ENCODE measurements at places on chromosomes 5 and 9.

DNA sequence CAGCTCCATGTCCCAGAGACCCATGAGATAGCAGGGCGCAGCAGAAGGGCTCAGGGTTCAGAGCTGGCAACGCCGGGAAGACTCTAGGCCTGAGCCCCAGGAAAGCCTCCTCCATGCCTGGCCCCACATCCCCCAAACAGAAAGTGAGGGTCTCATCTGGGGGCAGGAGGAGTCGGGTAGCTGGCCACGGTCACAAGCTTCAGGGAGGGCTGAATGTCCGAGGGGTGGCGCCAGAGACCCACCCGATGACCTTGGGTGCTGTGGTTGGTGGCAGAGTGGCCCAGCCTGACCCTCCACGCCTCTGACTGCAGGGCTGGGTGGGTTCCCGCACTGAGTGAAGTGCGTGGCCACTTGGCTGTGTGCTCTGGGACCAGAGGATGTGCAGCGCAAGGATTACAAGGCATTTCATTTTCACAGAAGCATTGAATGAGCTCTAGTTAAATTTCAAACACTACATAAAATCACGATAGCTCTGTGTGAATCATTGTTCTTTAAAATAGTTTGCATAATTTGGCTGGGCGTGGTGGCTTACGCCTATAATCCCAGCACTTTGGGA lies 3.0 kb downstream of the C8G start:
- DNase-seq, result peak; percentile 84

- no peak for DNase-seq
Observed at GRCh38 chr9:89502038-89502601, 4.2 kb upstream of the SEMA4D start.

DNA sequence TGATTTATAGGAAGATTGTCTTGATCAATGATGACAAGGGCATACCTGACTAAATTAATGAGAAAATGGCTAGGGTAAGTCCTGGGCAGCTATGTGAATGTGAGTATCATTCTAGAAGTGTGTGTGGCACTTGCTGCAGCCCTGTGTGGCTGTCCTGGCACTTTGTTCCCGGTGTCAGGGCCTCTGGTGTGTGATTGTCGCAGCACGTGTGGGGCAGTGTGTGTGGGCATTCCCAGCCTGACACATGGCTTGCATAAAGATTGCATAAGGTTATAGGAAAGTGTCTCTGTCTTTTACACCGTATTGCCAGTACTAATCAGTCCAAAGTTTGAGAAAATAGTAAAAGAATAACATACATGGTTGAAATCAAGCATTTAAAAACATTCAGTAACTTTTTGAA lies 74.4 kb downstream of the TRIO start:
- DNase-seq, result no peak

DNA sequence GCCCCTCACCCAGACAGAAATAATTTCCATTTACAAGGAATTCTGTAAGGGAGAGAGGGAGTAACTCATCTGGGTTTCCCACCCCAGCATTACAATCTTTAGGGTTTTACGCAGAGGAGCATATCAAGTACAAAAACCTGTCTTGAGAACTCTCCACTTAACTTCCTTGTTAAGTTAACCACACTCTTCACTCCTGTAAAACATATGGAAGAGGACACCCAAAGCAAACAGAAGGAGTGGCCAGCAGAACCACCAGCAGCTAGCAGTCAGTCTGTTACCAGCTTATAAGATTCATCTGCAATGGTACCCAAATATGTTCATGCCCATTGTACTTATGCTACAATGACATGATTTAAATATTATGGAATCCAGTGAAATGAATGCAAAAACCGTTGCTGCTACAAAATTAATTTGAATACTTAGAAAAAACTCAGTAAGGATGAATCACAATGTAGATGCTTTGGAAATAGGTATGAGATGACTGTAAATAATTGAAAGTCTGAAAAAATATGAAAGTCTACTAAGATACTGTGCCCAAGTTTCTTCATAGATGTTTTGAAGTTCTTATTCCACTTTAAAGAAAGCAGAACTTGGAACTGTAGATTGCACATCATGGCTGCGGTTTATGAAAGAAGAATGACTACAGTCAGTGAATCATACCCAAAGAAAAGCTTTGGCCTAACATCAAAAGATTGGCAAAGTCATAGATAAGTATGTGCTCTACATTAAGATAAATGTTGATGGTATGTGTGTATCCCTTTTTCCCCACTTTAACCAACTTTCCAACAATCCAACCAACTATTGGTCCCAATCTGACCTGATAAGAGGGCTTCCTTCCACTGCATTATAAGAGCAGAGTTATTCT lies 233.6 kb downstream of the ACTL7B start:
- DNase-seq, result no peak

DNA sequence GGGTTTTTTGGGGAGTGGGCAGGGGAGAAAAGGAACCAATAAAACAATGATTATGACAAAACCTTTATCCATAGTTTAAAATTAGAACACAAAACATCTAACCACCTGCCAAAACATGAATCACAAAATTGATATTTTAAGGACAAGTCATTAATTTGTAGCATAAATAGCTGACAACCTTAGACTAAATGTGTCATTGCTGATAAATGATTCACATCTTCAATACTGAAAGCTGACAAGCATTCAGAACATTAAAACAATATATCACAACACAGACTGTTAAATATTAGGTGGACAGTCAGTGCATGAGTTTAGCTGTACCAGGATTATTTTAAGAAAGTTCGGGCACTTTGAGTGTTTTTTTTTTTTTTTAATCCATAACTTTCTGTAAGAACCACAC lies 71.5 kb downstream of the NR3C1 start:
- no peak for DNase-seq

DNA sequence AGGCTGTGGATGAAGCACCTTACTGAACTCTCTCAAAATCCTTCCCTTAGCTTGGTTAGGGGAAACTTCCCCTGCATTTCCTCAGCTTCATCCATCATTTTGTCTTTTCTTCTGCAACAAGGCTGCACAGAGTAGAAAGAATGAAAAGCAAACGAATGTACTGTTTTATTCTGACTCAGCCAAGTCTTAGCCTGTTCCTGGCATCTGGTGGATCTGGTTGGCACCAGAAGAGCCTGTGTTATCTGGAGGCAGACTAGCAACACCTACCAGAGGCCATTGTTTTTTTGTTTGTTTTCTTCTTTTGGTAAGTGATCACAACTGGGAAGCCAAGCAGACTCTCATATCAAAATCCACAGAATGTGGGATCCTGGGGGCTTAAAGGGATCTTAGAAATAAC lies 200.7 kb downstream of the FANCC start:
- no peak for DNase-seq

- DNase-seq, result no peak
Observed at GRCh38 chr5:108078345-108078744, 303.6 kb downstream of the FBXL17 start.

- no peak for DNase-seq
Observed at GRCh38 chr9:112445196-112445595, 41.4 kb upstream of the KIAA1958 start.

DNA sequence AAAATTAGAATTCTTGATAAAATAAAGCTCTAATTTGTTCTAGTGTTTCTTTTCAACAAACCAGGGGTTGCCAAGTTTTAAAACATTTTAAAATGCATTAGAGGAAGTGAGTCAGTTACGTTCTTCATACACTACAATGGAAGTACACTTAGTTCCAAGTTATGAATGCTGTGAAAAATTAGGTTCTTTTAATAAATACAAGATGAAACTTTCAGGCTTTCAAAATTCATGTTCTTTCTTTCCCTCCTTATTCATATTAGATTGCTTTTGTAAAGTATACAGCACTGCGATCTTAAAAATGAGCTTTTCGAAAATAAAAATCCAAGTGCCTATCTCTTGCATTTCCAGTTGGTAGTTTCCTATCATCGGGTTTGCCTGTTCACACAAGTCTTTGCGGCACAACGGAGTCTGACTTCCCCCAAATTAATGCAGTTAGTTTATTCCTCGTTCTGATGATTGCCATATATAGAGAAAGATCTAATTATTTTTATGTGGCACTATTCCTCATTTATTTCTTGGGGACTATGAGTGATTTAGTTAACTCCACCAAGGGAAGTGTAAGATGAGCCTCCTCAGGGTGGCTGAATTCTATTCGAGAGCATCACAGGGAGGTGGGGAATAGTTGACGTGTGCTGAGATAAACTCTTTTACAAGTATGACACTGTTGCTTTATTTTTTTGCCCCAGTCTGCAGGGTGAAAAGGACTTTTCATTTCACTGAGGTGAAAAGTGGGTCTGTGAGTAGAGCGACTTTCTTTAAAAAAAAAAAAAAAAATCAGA lies 238.2 kb downstream of the CD180 start:
- no peak for DNase-seq

GRCh38 chr5:146006470-146007190 lies 70.3 kb downstream of the SH3RF2 start:
- no peak for DNase-seq

DNA sequence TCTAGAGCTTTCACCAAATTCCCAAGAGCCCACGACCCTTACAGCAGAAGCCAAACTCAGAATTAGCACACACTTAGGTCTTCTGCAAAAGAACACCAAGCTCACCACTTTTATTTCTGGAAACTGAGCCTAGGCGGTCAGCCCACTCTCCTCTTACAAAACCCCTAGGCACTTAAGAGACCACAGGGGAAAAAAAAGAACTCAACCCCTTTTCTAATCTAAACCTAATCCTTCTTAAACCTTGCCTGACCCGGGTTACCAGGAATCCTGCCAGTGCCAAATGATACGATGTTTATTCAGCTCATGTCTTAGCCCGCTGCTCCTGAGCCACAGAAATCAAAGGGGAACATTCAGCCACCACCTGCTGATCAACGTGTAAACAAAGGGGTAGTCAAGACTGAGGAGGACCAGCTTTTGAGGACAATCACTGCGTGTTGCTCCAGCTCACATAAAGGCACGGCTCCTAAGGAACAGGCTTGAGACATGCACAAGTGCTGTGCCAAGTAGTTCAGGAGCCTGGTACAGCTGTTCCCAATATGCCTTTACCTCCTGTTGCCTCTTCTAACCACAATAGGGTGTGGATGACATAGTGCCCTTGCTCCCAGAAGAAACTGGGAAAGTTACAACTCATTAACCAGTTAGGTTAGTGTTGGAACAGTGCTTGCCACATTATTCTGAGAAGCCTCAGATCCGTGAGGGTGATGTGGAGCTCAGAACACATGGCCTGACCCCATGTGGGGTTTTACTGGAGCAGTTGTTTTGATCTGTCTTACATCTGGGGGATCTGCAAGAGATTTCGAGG lies 49.3 kb downstream of the ZFAND5 start:
- DNase-seq, result peak; percentile 40

GRCh38 chr9:788777-789176 lies 52.7 kb upstream of the DMRT1 start:
- no peak for DNase-seq

GRCh38 chr5:95241161-95241560 lies 43.7 kb downstream of the MCTP1 start:
- no peak for DNase-seq

DNA sequence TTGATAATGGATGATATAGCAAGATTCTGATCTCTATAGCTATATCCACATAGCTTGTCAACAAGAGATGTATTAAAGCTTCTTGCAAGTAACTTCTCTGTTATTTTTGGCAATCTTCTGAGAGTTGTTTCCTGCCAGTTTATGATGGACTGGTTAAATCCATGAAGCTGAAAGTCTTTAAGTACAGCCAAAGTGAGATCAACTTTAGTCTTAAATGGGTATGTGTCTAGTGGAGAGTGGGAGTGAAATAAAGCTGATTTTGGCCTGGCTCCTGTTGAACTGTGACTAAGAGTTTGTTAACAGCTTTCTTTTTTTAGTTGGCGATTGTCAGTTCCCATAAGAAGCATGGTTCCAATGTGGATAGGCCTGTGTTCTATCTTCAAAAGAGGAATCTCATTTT lies 350.9 kb upstream of the PCSK5 start:
- no peak for DNase-seq

GRCh38 chr5:37249815-37250164 lies 614 bp upstream of the CPLANE1 start:
- DNase-seq, result no peak

GRCh38 chr9:36029765-36030528 lies 6.8 kb upstream of the RECK start:
- no peak for DNase-seq

- DNase-seq, result no peak
Observed at GRCh38 chr5:179980767-179981166, 73.1 kb upstream of the TBC1D9B start.

DNA sequence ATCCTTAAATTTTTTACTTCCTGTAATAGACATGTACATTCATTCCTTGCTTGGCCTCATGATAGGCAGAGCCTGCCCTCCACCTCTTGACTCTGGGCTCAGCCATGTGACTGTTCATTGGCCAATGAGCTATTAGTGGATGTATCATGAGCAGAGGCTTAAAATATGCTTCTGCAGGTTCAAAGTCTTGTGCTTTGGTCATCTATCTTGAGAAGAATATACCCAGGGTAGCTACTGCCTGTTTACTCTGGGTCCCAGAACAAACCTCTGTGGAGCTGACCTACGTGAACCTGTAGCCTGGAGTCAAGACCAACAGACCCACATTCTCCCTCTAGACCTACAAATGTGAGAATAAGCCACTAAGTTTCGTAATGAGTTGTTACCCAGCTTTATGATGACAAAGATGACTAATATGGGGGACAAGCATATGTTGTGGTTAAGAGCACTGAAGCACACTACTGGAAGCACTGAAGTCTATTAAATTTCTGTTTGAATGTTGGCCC lies 244.4 kb downstream of the MAST4 start:
- no peak for DNase-seq

DNA sequence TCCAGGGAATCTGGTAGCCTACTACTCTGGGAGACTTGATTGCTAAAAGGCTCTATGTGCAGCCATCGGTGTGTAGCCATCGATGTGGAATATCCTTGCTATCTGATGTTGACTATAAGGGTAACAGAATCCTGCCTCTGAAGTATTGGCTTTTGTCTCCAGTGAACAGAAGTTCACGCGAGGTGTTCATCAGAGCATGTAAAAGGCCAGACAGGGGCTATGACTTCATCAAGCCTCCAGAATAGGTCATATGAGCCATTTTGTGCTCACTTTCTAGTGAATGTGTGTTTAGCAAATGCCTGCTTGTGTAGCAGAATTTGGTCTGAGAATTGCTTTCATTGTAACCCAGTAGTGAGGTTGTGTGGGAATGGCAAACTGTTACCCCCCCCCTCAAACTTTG lies 66.8 kb upstream of the RAD23B start:
- no peak for DNase-seq

DNA sequence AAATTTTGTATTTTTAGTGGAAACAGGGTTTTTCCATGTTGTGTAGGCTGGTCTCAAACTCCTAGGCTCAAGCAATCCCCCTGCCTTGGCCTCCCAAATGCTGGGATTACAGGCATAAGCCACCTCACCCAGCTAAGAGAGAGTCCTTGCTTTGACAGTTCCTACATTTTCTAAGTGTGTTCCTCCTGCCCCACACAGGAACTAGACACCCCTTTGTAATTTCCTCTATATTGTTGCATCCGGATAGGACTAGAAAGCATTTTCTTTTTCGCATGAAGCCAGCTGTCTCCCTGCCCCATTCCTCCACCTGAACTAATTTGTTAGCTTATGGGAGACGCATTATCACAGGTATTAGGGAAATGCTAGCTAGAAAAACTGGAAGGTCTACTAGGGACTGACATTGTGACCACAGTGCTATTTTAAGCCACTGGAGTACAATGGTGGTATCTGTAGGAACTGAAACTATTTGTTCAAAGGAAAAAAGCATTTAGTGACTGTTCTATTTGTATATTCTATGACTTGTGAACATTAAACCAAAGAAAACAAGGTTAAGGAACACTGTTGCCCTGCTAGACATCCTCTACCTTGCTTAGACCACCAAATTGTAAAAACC lies 214.1 kb downstream of the SMARCA2 start:
- no peak for DNase-seq

Measured in Right ventricle myocardium superior (tissue), 1 donor.